Activated CD8-positive, alpha-beta memory T cell treated with anti-CD3 and anti-CD28 coated beads, Interleukin-2, amount 10 ng/mL, durations not matched to agents 7 days and 5 days (primary cell): ENCODE measurements at places on chromosomes 4 and X. TPM values are rescaled to one million over a fixed set of nuclear protein-coding genes. Genes with fewer than 3 reads are reported as not detected.

- H3K4me3 ChIP-seq: no peak overlapping the region
- no peaks in the 10 kb centered on the region for H3K27me3 ChIP-seq
- DNase-seq: no peak
- no peaks in the 10 kb centered on the region for H3K36me3 ChIP-seq
- H3K4me1 ChIP-seq: no peaks in the 10 kb centered on the region
- H3K27ac ChIP-seq: no peak overlapping the region
Observed at GRCh38 chr4:27276307-27277073, 415.8 kb downstream of the STIM2 start.

DNA sequence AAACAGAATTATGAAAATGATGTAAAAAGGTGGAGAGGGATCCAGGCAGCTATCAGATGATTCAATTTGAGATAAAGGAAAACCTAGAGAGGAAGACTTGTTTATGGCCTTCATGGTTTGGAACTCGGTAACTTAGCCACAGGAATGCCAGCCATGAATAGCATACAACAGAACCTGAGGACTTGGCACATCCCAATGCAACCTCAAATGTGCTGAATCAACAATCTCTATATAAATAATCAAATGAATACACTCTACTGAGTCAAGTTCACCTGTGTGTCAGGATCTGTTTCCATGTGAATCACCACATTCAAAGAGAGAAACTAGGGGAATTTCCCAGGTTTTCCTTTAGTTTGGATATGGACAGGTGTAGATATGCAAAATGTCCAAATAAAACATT lies 86.9 kb downstream of the MBNL3 start:
- H3K36me3 ChIP-seq: peaks cover 6% of the 10 kb centered on the region
- H3K4me3 ChIP-seq: no peak overlapping the region
- no peak for DNase-seq
- no peak overlapping the region for H3K27ac ChIP-seq
- no peaks in the 10 kb centered on the region for H3K27me3 ChIP-seq
- no peaks in the 10 kb centered on the region for H3K4me1 ChIP-seq

DNA sequence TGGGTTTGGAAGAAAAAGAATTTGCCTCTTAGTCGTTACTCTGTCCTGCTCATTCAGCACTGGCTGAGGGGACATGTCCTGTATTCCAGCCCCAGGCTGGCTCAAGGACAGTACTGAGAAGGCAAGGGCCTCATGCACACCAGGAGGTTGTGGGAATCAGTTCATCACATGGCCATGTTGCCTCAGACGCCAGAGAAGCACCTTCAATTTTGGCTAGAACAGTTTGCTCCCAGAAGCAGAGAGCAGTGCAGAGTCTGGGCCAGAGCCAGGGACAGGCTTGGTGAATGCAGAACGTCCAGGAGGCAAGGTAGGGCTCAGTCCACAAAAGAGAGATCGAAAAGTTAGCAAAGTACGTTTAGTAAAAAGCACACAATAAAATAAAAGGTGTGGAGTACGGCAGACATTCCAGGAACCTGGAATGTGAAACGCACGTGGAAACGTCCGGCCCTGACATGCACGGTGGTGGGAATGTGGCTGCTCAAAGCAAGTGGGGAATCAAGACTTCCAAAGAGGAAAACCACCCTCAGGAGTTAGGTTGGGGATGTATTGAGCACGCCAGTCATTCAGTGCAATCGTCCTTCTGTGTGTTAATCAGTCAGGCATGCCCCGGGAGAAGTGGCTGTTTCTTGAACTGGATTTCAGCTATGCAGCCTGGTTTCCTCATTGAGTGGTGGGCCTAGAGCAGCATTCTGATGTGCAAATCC lies 1.2 kb upstream of the SLC2A9 start:
- H3K36me3 ChIP-seq: no peaks in the 10 kb centered on the region
- no peak for DNase-seq
- peaks cover 17% of the 10 kb centered on the region for H3K4me1 ChIP-seq
- H3K27me3 ChIP-seq: peaks cover 19% of the 10 kb centered on the region

GRCh38 chrX:133364196-133364595 lies 51.1 kb downstream of the GPC4 start:
- no peaks in the 10 kb centered on the region for H3K4me1 ChIP-seq
- no peak overlapping the region for H3K4me3 ChIP-seq
- no peak overlapping the region for H3K27ac ChIP-seq
- no peaks in the 10 kb centered on the region for H3K36me3 ChIP-seq
- H3K27me3 ChIP-seq: no peaks in the 10 kb centered on the region
- DNase-seq: no peak

DNA sequence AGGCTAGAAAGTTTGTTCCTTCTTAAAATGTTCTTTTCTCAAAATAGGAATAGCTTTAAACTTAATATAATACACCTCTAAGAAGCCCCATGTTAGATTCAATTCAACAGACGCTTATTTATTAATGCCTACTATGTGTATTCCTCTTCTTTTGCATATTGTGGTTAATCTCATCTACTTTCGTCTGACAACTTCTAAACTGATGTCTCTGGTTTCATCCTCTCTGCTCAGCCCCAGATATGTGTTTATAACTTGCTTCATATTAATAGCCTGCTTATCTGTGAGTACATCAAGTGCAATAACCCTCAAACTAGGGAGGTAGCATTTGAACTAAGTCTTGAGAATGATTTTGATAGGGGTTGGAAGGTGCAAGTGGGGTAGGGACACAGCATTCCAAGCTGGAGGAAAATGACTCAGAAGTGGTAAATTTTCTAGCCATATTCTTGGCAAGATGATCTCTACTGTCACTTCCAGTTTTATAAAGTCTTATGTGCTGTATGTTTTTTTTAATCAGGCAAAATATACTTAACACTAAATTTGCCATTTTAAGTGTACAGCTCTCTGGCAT lies 37.0 kb downstream of the STK26 start:
- no peaks in the 10 kb centered on the region for H3K4me1 ChIP-seq
- no peak for DNase-seq

GRCh38 chr4:2412534-2412884 lies 5.9 kb downstream of the ZFYVE28 start:
- H3K36me3 ChIP-seq: peaks cover 2% of the 10 kb centered on the region
- H3K27ac ChIP-seq: peak overlapping the region; percentile 97
- H3K27me3 ChIP-seq: peaks cover 10% of the 10 kb centered on the region
- peaks cover 73% of the 10 kb centered on the region for H3K4me1 ChIP-seq

DNA sequence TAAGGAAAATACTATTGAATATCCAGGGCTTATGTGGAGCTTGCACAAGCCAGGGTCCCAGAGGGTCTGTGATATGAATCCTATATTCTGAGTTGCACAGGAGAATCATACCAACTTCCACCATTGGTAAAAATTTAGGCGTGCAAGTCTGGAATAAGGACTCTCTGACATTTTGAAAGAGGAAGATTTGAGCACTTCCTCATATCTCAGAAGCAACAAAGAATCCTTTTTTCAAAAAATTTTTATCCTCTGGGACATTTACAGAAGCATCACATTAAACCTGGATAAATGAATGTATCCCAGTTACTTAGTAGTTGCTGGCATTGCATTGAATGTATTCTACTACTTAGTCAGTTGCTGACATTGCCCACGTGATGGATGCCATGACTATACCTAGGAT lies 24.2 kb upstream of the CAMK2D start:
- peaks cover 2% of the 10 kb centered on the region for H3K4me1 ChIP-seq
- H3K4me3 ChIP-seq: no peak overlapping the region
- no peaks in the 10 kb centered on the region for H3K27me3 ChIP-seq
- no peak overlapping the region for H3K27ac ChIP-seq
- no peaks in the 10 kb centered on the region for H3K36me3 ChIP-seq

GRCh38 chr4:73714647-73715046 lies 25.7 kb upstream of the CXCL8 start:
- H3K36me3 ChIP-seq: peaks cover 2% of the 10 kb centered on the region
- H3K27ac ChIP-seq: no peak overlapping the region
- DNase-seq: no peak
- H3K27me3 ChIP-seq: no peaks in the 10 kb centered on the region
- peaks cover 16% of the 10 kb centered on the region for H3K4me1 ChIP-seq

GRCh38 chr4:108906866-108907367 lies 144.1 kb upstream of the ETNPPL start:
- no peak for DNase-seq
- peaks cover 17% of the 10 kb centered on the region for H3K27me3 ChIP-seq
- no peak overlapping the region for H3K27ac ChIP-seq
- H3K4me1 ChIP-seq: no peaks in the 10 kb centered on the region

Gene UGT2A1
- not detected for total RNA-seq

Gene CT83
- not detected for total RNA-seq

Gene CSN1S1
- not detected for total RNA-seq

Gene GPRASP1
- total RNA-seq: 1.7 TPM

Gene PRDM5
- 1.2 TPM for total RNA-seq

Gene NEXMIF
- total RNA-seq: 0.05 TPM

Gene SSX1
- total RNA-seq: not detected
